Mesothelial cell of epicardium (in vitro differentiated cells): ENCODE measurements at places on chromosomes 12 and 14. TPM values are rescaled to one million over a fixed set of nuclear protein-coding genes. Genes with fewer than 3 reads are reported as not detected.

Gene OS9
- total RNA-seq, result 160 to 167 TPM (median 166 TPM) in 3 replicates

Gene GZMB
- total RNA-seq, result not detected in 3 replicates

Gene FAM90A1
- 0.09 to 0.20 TPM in 2 of 3 replicates, not detected in the other for total RNA-seq

Gene VWF
- 0.24 to 0.31 TPM (median 0.29 TPM) in 3 replicates for total RNA-seq

Gene CFAP54
- 0.54 to 0.84 TPM (median 0.80 TPM) in 3 replicates for total RNA-seq

Gene PLEK2
- 0.95 TPM in 1 of 3 replicates, not detected in the others for total RNA-seq

Gene RNASE12
- total RNA-seq, result not detected in 3 replicates

GRCh38 chr12:82223426-82223825, 134.8 kb downstream of the CCDC59 start:
- no peak for DNase-seq

DNA sequence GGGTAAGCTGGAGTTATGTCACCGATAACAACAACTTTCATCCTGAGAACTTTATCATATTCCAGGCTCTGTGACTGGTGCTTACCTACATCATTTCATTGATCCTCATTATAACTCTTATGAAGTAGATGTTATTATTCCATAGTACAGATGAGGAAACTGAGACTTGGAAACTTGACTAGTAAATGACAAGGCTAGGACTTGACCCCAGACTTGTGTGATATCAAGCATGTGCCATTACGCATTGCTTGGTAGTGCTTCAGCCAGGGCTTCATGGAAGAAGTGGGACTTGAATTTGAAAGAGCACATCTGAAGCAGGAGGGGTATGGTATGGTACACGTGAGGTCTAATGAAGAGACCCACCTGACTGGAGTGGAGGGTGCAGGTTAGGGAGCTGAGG, 11.9 kb downstream of the AVIL start:
- DNase-seq, result no peak

DNA sequence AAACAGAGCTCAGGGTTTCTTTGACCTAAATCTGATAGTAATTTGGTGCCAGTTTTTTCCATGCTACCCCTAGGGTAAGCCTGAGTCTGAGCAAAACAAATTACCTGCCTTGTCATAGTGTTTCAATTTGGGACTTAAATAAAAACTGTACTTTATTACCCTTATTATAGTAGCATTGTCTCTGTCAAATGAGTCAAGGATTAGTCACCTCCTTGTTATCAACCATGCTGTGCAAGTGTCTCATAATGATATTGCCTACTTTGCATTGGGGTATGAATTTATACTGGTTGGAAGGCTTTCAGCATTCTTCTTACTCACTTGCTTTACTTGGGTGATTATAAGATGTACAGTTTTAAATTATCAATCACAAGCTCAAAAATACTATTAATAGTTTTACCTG, 380.0 kb downstream of the LRFN5 start:
- DNase-seq, result no peak

- DNase-seq, result no peak
Observed at GRCh38 chr12:24227551-24227950, 278.1 kb upstream of the SOX5 start.

DNA sequence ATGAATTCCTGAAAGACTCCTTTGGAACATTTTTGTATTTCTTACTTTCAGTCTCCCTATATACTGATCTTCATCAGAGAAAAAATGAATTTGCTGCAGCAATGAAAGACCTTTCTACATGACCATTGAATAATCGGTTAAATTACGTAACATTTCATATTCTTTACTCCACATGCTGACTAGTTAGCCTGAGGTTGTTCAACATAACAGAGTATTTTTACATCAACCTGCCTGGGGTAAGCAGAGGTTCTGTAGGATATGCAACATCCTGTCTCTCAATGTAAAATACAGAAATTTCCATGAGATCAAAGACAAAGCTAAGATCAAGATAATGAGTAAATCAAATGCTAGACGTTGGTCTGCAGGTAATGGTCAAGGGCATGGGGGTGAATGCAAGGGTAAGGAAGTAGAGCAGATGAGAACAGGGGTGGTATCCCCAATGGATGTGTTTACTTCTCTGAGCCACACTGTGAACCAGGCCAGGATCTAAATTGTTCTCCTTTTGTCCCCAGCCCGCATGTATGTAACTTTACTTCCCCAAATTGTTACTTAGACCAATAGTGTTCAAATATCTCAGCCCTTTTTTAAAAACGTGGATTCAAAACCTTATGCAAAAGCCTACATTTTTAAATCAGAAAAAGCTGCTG, 45.4 kb downstream of the DUSP6 start:
- no peak for DNase-seq

DNA sequence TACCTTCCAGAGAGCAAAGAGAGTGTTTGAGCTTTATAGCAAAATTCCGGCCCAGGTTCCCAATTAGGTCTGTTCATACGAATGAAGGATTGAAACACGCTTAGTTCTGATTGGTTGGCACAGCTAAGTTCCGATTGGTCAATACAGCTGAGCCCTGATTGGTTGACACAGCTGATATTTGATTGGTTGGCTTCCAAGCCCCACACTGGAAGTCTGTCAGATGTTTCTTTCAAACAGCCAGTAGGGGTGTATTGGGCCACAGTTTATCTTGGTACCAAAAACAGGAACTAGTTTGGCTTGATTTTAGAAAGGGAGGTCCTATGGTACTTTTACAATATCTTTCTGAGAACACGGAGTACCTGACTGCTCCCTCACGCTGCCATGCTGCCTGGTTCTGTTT, 93.4 kb downstream of the CAND1 start:
- no peak for DNase-seq

DNA sequence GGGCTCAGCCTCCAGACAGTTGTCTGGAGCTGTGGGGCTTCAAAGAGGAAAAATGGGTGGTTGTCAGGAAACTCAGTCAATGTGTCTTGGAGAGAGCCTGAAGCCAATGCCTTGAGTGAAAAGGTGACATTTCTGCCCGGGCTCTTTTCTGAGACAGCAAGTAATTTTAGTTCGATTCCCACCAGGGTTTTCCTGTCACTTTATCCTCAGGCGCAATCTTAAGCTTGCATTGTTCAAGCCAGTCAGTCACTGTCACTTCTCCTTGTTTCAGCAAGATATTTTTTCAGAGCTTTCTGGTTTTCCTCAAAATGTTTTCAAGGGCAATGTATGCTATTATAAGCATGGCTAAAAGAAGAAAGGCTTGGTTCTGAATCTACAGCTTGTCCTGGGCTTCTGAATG, 404.7 kb upstream of the SEL1L start:
- no peak for DNase-seq

- no peak for DNase-seq
Observed at GRCh38 chr14:35825968-35826217, 245 bp upstream of the BRMS1L start.
